Activated naive CD8-positive, alpha-beta T cell treated with anti-CD3 and anti-CD28 coated beads, Interleukin-2, amount 50 U/mL, for 16 hours (primary cell): ENCODE measurements at places on chromosomes 5 and 9.

DNA sequence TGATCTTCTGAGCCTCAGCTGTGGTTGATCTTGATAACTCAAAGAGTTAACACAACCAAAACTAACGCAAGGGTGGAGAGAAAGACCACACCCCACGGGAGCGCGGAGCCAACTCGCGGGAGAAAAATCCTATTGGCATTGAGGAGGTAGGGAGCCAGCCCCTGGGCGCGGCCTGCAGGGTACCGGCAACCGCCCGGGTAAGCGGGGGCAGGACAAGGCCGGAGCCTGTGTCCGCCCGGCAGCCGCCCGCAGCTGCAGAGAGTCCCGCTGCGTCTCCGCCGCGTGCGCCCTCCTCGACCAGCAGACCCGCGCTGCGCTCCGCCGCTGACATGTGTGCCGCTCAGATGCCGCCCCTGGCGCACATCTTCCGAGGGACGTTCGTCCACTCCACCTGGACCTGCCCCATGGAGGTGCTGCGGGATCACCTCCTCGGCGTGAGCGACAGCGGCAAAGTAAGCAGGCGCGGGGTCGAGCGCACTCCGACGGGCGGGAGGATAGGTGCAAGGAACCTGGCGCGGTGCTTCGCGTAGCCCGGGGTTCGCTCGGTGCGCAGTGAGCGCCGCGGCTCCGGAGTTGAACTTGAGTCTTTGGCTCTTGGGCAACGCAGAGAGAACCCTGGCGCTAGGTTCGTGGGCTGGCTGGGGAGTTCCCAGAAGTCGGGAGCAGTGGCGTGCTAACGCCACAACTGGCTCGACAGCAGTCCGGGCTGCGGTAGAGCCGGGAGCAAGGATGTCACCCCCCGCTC is at the start of gene GDA:
TSS of gene GDA (plus strand) at position 210 of the 745 bp plus-strand sequence. CDS start at position 330, 120 bp downstream.
- no peak for DNase-seq

DNA sequence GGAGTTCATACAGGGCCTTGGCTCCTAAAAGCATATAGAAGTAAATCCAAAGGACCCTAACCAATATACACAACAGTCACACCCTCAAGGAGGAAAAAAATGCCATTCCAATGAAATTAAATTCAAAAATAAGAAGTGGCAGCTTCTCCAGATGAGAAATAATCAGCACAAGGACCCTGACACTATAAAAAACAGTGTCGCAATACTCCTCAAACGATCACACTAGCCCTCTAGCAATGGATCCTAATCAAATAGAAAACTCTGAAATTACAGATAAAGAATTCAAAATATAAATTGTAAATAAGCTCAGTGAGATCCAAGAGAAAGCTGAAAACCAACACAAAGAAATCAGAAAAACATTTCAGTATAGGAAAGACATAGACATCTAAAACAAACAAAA is 33.5 kb upstream of the HTR4 start:
- DNase-seq, result no peak

GRCh38 chr9:98479967-98480847 is 224.8 kb upstream of the TBC1D2 start:
- DNase-seq, result no peak

- DNase-seq, result no peak
Measured at GRCh38 chr5:126499853-126500342, 76.7 kb downstream of the GRAMD2B start.

DNA sequence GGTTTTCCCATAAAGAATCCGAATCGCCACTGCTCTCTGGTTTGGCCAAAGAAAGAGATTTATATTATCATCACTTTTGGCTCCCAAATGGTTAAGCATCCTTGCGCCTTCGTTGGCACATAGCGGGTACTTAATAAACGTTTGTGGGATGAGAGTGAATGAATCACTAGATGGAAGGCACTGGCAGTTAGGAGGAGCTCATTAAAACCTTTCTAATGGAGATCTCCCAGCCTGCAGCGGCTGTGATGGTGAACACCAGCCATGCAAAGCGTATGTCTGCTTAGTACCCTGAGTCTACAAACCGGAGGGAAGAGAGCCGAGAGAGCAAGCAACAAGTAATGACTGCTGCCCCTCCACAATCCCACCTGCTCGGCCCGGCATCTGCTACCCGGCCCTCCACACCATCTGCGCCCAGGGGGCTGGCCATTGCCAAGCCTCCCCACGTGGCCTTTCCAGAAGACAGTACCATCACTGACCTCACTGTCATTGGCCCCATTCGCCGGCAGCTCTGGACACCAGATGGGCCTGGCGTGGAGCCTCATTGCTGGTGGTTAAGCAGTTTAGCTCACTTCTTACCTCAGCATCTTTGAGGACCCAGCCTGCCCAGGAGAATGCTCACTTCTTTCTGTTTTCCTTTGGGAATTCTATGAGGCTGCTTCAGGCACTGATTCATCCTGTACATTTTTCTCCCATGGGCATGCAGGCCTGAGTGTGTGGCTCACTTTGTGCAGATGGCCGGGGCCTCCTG is 39.3 kb upstream of the ANKRD33B start:
- DNase-seq, result no peak

- no peak for DNase-seq
Measured at GRCh38 chr9:118529624-118530214, 825.5 kb downstream of the TLR4 start.

DNA sequence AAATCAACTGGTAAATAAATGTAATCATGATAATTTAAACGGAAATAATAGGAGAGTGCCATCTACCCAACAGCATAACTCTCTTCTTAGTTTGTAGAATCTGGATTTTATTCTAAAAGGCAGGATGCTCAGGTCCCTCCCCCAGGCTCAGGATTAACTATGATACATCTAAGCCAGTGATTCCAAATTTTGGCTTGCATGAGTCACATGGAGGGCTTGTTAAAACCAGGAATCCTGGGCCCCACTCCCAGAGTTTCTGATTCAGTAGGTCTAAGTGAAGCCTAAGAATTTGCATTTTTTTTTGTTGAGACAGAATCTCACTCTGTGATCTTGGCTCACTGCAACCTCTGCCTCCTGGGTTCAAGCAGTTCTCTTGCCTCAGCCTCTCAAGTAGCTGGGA is 62.3 kb upstream of the ZFR start:
- no peak for DNase-seq

GRCh38 chr5:8813180-8813579 is 732.7 kb downstream of the SEMA5A start:
- DNase-seq, result no peak

DNA sequence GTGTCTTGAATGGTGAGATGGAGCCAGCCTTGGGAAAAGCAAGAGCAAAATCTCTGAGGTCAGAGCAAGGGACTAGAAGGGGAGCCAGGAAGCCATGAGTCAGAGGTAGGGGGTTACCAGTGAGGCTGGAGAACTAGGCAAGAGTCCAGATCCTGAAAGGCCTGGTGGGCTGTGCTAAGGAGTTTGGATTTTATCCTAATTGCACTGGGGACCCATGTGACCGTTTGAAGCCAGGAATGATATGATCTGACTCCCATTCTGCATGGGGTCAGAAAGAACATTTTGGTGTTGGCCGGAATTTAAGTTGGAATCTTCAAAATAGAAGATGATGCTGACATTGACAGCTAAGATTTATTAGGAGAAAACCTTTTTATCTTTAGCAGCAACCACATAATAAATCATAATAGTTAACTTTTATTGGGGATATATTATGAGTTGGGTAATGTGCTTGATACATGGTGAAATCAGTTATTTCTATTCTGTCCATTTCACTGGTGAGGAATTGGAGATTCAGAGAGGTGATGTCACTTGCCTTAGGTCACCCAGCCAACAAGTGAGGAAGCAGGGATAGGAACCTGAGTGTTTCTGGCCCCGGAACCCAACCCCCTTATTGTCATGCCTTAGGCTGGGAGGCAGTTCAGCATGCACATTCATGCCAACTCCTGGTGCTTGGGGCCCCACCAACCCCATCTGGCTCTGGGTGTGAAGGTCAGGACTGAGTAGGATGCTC is 61.5 kb upstream of the RARS1 start:
- DNase-seq, result no peak

DNA sequence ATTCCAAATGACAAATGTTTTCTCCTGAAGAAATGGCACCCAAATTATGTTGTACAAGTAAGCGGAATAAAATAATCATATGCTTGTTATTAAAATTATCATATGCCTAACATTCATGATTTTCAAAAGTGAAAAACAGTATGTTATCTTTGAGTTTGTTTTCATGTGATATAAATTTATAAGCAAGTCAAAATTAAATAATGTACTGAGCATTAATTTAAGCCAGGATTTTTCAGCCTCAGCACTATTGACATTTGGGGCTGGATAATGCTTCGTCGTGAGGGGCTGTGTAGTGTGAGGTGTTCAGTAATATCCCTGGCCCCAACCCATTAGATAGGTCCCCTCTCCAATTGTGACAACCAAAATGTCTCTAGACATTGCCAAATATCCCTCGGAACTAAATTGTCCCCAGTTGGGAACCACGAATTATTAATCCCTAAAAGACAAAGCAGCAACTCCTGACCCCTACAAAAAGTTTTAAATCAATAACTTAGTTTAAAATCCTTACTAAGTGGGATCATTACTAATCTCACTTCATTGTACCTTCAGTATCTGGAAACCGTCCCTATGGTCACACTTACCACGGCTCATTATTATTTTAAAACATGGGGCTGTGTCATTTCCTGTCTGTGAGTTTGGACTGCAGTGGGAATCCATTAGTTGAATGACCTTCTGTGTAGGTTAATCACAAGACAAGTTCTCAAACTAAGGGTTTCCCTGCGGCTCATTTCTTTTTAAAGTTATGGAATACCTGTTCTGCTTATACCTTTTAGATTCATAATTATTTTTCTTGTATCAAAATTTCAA is 1.3 kb upstream of the NNT start:
- DNase-seq, result no peak

DNA sequence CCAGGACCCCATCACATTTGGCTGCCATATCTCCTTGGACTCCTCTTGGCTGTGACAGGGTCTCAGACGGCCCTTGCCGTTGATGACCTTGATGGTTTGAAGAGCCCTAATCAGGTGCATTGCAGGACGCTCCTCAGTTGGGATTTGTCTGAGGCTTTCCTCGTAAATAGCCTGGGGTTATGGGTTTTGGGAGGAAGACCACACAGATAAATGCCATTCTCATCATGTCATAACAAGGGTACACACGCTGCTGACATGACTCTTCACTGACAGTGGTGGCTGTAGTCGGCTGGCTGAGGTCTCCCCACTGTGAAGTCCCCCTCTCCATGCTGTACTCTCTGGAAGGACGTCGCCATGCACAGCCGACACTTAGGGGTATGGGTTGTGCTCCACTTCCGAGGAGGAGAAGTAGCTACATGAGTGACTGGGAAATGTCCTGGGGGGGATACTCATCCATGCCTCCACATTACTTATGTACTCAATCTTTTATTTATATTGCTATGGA is 42.9 kb upstream of the SPTLC1 start:
- DNase-seq, result no peak
